ENCODE measurements at places on chromosomes 7 and 10.

GRCh38 chr7:31776616-31777015 lies 89.6 kb downstream of the PPP1R17 start:
- DNase-seq = no peak

DNA sequence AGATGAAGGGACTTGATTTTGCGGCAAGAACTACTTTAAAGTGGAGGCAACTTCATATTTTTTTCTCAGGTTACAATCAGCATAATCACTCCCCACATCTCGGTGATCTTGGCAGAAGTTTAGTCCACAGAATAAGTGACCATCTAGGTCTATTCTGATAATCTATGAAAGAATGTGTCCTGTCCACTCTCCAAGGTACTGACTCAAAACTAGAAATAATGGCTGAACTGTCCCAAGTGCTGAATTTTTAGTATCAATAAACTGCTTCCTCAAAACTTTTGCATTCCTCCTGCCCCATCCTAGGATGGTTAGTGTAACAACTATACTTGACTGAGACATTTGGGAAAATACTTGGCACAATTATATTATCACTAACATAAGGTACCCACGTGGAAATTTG lies 10.9 kb upstream of the CHRM2 start:
- DNase-seq = no peak

GRCh38 chr7:156151078-156151477 lies 338.8 kb upstream of the SHH start:
- no peak for DNase-seq

- no peak for DNase-seq
Measured at GRCh38 chr10:84542522-84543490, 214.4 kb downstream of the CCSER2 start.

Data from activated CD4-positive, alpha-beta T cell treated with anti-CD3 and anti-CD28 coated beads for 24 hours (primary cell).